ENCODE measurements at places on chromosomes 5 and 9.
A peak's percentile ranks its signal among the peaks of the same experiment; 100 is the strongest.

GRCh38 chr9:87436716-87437115 is 61.0 kb upstream of the DAPK1 start:
- DNase-seq = no peak

DNA sequence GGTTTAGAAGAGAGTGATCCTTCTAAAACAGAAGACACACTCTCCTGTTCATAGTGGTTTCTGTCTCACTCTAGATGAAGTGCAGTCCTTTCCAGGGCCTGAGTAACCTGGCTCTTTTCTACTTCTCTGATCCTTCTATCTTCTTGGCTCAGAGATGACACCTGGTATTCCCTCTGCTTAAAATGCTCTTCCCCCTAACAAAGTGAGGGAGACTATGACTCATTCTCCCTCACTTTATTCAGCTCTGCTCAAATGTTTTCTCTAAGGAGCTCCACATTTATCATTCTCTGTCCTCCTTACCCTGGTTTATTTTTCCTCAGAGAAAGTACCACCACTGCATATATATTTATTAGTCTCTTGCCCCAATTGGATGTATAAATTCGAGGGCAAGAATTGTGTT is 24.6 kb downstream of the TUT7 start:
- no peak for DNase-seq

GRCh38 chr5:127513408-127513970 is 4.0 kb upstream of the PRRC1 start:
- DNase-seq = no peak

- DNase-seq = no peak
These were observed 2.4 kb downstream of the NFIL3 start for GRCh38 chr9:91421128-91421765.

- DNase-seq = no peak
These were observed 60.4 kb downstream of the USP20 start for GRCh38 chr9:129895376-129896268.

GRCh38 chr5:177195307-177195952 is 61.9 kb downstream of the NSD1 start:
- no peak for DNase-seq

DNA sequence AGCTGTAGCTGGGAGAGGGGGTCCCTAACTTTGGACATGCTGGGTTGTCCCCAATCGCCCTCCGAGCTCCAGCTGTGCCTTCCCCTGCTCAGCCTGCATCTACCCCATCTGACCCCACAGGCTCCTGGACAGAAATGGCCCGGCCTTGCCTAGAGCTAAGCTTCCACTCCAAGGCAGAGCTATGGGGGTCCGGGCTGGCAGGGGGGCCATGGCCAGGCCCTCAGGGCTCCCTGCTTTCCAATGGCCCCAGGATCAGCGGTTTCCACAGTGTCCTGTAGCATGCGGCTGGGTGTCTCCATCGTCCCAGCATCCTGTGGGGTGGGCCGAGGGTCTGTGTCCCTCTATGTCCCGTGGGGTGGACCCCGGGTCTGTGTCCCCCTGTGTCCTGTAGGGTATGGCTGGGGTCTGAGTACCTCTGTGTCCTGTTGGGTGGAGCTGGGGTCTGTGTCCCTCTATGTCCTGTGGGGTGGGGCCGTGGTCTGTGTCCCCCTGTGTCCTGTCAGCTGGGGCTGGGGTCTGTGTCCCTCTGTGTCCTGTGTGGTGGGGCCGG is 130.6 kb downstream of the RXRA start:
- DNase-seq = no peak

DNA sequence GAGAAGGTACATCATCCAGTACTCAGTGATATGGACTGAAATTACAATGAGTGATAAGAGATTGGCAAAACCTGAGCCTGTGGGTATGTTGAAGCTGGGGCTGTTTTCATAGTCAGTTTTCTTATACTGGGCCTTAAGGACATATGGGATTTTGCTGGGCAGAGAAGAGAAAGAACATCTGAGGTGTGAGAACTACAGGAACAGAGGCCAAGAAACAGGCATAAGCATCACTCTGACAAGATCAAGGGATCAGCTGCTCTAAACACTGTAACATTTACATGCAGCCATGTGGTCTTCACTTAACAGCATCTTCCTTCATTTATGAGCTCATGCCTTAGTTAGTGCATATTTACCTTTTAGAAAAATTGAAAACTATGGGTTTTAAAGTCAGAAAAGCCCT is 220.0 kb downstream of the TRIM36 start:
- no peak for DNase-seq

GRCh38 chr5:55219770-55220169 is 7.3 kb downstream of the MCIDAS start:
- no peak for DNase-seq

DNA sequence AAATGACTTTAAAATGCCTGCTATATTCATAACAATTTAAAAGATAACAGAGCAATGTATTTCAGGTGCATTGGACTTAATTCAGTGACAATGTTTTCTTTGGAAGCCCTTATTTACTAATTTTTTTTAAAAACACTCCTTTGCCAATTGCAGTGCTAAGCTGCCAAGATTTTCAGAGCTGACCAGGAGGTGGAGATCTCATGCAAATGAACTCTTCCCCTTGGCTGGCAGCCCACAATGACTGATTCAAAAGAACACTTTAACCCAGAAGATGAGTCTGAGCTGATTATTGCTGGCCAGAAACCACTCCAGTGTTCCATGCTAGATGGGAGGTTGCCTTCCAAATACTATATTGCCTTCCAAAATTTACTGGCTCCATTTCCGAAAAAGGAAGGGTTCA is 128.3 kb upstream of the CCNH start:
- peak; percentile 28 for DNase-seq

- DNase-seq = no peak
These were observed 791 bp upstream of the GPR150 start for GRCh38 chr5:95619096-95619495.

DNA sequence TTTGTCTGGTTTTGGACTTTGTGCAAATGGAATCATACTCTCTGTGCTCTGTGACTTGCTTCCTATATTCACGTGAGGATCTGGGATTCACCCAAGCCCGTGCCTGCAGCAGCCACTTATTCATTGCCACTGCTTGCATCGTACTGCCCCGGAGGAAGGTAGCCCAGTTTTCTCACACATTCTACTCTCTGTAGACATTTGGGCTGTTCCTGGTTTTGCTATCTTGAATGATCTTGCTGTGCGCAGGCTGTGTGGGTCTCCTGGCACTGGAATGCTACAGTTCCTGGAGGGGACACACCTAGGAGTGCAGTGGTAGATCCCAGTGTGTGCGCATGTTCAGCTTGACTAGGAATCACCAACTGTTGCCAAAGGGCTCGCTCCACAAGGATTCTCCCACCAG is 99.2 kb upstream of the BOD1 start:
- DNase-seq = no peak

- DNase-seq = no peak
These were observed 27.5 kb downstream of the PIP5K1B start for GRCh38 chr9:68732405-68733020.
